ENCODE measurements at places on chromosomes 6 and 20.

GRCh38 chr20:59818911-59819310 lies 114.5 kb downstream of the SYCP2 start:
- no peak for DNase-seq

- DNase-seq: no peak
These were observed 19.5 kb downstream of the KIF3B start for GRCh38 chr20:32296819-32297420.

GRCh38 chr20:60123096-60123495 lies 164.9 kb downstream of the CDH26 start:
- DNase-seq: no peak

DNA sequence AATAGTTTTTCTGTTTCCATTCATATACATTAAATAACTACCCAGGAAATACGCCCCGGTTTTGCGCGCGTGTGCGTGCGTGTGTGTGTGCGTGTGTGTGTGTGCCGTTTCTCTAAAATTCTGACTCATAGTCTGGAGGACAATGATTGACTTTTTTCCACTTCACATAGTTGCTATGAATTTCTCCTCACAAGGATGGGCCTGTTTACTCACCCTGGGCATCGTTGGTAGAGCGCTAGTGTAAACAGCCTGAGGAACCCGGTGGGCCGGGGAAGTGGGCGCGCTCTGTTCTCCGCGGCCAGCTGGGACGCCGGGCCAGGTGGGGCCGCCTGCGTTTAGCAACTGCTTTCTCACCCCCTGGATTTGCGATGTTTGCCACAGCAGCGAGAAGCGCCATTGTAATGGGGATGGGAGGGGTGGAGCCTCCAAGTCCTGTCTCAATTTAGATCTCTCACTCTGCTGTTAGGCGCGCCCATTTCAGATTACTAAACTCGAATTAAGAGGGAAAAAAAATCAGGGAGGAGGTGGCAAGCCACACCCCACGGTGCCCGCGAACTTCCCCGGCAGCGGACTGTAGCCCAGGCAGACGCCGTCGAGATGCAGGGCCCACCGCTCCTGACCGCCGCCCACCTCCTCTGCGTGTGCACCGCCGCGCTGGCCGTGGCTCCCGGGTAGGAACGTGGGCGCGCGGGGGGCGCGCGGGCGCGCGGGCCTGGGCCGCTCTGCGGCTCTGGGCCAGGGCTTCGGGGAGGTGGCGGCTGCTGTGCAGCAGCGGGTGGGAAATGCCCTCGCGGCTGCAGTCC lies at the start of gene CD109:
TSS of gene CD109 (plus strand) at position 585 of the 803 bp plus-strand sequence. CDS start at position 598, 13 bp downstream.
- DNase-seq: no peak

GRCh38 chr6:44076356-44077213 lies 50.7 kb downstream of the MRPL14 start:
- DNase-seq: no peak

DNA sequence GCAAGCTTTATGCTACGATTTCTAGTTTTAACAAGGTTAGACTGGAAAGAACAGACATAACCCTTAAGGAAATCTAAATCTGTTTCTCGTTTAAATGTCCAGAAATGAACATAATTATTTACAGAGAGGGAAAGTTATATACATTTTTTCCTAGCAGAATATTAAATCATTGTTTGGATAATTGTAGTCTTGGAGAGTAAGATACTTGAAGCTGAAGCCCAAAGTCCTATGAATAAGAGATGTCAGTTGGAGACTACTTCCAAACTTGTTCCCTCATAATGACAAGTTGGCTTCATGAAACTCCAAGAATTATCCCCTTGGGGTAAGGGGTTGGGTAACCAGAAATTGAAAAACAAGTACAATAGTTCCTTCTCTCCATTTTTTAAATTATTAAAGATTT lies 911.1 kb upstream of the MAN1A1 start:
- no peak for DNase-seq

GRCh38 chr20:32045999-32046398 lies 6.0 kb upstream of the HCK start:
- DNase-seq: no peak

GRCh38 chr20:57142667-57143066 lies 123.8 kb downstream of the BMP7 start:
- no peak for DNase-seq

- no peak for DNase-seq
These were observed 666.4 kb upstream of the PTCHD4 start for GRCh38 chr6:48777411-48777810.

- no peak for DNase-seq
These were observed 98.7 kb upstream of the FAM8A1 start for GRCh38 chr6:17501442-17501841.

DNA sequence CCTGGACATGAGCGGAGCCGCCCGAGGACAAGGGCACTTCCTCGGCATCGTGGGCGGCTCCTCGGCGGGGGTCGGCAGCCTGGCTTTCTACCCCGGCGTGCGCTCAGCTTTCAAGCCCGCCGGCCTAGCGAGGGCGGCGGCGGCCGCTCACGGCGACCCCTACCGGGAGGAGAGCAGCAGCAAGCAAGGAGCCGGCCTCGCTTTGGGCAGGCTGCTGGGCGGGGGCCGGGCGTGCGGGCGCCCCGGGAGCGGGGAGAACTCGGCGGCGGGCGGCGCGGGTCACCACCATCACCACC lies 6.7 kb downstream of the PRDM13 start:
- no peak for DNase-seq

DNA sequence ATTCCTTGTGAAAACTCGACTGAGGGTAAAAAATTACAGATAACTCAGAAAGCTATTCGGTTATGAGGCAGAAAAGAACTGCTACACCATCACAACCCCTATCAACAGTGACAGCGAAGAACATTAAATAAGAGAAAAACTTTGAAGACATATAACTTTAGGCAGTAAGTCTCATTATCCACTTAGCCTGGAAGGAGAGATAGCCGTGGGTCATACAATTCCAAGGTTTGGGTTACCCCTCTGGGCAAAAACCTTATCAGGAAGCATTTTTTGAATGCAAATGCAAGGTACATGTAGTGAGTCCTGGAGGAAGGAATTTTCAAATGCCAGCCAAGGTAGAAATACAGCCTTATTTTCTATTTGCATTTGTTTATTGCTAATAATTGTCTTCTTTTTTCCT lies 129.8 kb downstream of the FLRT3 start:
- DNase-seq: no peak

DNA sequence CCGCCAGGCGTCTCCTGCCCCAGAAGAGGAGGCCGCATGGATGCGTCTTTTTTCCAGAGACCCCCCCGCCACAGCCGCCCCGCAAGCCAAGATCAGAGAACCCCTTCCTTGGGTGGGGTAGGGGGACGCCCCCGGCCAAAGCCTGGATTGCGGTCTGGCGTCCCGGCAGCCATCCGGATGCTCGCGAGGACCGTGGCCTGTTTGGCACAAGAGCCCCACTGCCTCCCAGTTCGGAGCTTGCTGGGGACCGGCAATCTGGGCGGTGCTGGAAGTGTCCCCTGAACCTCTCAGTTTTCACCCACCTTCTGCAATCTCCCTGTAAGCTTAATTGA lies 924 bp downstream of the FAM162B start:
- DNase-seq: no peak

DNA sequence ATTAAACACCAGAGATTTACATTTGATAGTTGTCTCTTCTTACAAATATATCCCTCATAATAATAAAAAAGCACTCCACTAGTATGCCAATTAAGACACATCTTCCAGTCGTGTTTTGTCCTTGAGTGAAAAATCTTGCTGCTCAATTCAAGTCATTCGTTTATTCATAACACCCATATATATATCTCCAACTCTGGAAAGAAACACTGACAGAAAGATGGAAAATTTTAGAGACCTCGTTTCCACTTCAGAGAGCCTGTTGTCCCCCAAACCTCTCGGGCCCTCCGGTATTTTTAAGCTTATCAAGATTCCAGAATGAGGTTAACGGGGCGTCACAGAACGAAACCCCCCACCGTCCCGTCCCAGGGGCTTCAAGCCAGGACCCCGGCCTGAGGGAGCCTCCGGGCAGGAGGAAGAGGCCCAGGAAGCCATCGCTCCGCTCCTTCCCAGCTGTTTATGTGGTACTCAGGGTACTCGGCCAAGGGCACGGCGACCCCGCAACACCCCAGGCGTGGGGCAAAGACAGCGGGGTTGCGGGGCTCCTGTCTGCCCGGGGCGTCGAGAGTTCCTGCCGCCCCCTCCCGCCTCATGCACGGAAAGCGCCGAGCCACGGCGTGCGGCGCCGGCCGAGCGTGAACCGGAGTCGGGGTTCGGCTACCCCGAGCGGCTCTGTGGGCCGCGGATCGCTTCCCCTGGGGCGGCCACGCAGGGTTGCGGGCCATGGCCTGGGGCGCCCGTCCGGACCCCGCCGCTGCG lies 623 bp upstream of the SNX9 start:
- DNase-seq: no peak

GRCh38 chr6:45654673-45655072 lies 276.9 kb upstream of the SUPT3H start:
- DNase-seq: no peak
